GM04503 (cell line): ENCODE measurements at places on chromosomes 4 and X.

GRCh38 chr4:23279377-23279986, 586.7 kb downstream of the GBA3 start:
- DNase-seq = no peak

- no peak for DNase-seq
These were observed 224.0 kb upstream of the TENM3 start for GRCh38 chr4:182019148-182019652.

DNA sequence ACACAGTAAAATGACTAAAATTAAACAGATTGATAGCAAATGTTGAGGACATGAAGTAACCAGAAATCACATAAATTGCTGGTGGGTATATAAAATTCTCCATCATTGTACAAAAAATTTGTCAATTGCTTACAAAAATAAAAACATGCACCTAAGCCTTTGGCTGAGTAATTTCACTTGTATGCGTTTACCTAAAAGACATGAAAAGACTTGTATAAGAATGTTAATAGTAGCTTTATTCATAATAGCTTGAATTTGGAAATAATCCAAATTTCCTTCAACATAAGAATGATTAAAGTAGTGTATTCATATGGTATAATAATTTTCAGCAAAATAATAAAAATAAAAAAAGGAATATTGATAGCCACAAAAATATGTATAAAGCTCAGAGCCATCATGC, 37.7 kb downstream of the PDHA2 start:
- no peak for DNase-seq

- DNase-seq = no peak
These were observed 695 bp downstream of the MTM1 start for GRCh38 chrX:150569155-150569477.

DNA sequence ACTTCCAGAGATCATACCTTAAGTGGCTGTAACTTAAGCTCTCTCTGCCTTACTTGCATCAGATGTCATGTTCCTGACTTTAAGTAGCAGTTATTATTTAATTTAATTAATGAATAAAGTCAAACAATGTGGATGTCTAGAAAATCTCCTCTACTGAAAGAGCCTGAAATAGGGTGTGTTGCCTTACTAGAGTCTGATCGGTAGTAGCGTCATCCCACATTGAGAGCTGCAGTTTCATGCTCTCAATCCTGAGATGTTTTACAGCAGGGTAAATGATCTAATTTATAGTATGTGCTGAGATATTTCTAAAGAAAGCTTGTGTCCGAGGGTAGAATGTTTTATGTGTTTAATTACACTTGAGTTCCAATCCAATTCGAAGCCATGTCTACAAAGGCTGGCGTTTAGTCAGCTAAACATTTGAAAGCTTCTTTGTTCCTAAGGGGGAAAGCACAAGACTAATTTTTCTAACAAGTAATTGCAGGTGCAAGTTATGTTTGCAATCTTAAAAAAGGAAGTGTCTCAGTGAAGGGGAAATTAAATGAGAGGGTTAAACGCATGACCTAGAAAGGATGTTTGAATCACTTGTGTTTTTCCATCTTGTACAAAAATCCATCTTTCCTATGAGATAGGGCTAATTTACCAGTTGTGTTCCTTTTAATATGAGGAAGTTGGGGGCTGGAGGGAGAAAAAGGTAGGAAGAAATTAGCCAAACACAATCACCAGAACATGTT, 391.0 kb upstream of the MAGEB2 start:
- DNase-seq = no peak

DNA sequence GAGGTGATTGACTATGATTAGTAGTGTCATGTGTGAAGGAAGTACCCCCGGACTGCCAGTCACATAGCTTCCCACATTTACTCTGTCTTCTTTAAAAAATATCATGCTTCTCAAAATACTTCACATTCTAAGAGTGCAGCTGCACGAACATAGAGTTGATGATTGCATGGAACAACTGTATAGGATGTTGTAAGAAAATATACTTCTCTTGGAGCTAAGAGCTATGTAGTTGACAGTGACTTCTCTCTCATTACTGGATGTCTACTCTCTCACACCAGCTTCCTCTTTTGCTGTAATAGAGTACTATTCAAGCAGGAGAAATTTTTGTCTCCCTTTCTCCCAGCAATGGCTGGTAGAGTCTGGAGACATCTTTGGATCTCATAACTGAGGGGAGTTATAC, 99.4 kb upstream of the PUDP start:
- DNase-seq = no peak

DNA sequence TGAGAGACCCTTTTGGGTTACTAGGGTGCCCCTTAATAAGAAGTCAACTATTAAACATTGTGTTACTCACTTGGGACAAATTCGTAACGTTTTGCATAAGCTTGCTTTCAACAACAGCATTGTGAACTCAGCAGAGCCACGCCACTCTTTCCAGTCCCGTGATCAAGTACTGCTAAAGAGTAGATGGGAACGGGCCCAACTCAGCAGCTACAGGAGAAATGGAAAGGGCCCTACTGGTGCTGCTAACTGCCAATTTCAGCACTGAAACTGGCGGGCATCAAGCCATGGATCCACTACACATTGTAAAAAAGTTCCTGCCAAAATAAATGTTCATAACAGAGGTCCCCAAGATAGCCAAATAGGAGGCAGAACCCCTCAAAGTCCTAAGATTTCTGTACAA, 19.0 kb upstream of the DHX15 start:
- DNase-seq = no peak

- DNase-seq = no peak
These were observed 35.1 kb downstream of the BCOR start for GRCh38 chrX:40062525-40063155.

GRCh38 chr4:26052663-26053541, 138.9 kb downstream of the SMIM20 start:
- no peak for DNase-seq

- no peak for DNase-seq
These were observed 805.4 kb upstream of the GALNTL6 start for GRCh38 chr4:171007618-171008390.

GRCh38 chrX:7704205-7704604, 138.8 kb upstream of the VCX start:
- peak; percentile 4 for DNase-seq

DNA sequence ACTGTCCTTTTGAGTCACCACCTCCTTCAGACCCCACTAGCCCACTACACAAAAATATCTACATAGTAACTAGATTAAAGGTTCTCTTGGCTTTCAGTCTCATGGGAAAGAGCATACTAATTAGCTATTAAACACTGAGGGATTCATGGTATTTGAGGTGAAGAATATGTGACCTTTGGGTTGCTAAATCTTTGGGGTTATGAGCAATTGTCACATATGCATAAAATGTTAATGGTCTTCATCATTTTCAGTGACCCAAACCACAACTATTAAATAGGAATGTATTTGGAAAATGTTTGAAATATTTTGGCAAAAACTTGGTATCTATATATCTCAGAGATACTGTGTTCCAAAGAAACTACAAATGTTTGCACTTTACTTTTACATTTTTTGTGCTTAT, 365.1 kb downstream of the MAGEB5 start:
- no peak for DNase-seq

DNA sequence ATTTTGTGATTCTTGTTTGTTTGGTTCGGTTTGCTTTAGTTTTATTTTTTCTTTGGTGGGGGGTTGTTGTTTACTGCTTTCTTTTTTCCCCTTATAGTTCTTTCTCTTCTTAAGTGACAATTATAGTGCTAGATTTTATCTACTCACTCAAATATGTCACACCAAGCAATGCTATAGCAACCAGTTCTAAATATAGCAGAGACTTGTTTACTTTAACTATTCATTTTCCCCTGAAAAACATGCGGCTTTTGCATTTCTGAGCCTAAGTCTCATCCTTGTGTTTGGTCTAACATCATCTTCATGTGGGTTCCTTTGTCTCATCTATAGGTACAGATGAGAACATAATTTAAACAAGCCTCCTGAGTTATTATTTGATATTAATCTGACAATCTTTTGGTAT, 676.6 kb downstream of the FAT4 start:
- DNase-seq = no peak
